NCI-H2081 treated with DMSO at 0.1 percent for 48 hours (cell line): ENCODE measurements at places on chromosomes 7 and 10.
A peak's percentile ranks its signal among the peaks of the same experiment; 100 is the strongest.

DNA sequence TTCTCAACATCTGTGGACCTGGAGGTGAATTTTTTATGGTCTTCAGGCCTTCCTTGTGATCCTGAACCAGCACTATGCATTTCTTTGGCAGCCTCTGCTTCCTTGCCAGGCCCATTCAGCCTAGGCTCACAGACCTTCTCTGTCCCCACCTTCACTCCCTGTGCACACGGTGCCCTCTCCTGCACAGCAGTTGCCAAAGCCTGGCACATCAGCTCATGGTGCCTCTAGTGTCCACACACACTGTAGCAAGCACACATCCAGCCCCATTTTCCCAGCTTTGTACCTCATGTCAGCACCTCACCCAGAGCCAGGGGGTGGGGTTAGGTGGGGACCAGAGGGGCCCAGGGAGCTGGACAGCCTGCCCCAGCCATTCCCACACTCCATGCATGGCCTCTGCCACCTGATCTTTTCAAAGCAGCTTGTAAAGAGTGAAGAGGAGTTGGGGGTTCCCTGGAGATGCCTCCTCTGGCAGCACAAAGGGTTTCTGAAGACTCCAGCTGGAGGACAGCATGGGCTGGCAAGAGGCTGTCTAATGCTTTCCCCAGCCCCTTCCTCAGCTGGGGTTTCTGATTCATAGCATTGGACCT, 57.9 kb upstream of the TMEM72 start:
- DNase-seq: no peak

DNA sequence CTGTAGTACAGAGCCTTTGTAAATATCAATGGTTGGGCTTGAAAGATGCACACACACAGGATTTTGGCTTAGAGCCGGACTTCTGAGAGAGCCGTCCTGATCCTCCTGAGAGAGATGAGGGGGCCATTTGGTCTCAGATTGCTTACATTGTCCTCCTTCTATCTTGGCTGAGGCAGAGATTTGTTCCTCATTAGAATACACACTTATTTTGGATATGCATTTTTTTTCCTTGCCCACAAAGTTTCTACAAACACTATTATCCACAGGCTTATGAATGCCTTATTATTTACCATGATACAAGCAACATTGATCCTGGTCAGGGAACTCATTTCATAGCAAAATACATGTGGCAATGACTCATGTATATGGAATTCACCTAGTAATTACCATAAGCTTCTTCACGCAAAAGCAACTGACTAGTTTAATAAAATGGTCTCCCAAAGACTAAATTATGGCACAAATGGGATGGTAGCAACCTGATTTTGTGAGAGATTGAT, 175.3 kb downstream of the MDFIC start:
- no peak for DNase-seq

- DNase-seq: no peak
Observed at GRCh38 chr10:117170244-117170643, 27.0 kb upstream of the KCNK18 start.

- DNase-seq: no peak
Observed at GRCh38 chr7:55207436-55208125, 157.6 kb upstream of the LANCL2 start.

DNA sequence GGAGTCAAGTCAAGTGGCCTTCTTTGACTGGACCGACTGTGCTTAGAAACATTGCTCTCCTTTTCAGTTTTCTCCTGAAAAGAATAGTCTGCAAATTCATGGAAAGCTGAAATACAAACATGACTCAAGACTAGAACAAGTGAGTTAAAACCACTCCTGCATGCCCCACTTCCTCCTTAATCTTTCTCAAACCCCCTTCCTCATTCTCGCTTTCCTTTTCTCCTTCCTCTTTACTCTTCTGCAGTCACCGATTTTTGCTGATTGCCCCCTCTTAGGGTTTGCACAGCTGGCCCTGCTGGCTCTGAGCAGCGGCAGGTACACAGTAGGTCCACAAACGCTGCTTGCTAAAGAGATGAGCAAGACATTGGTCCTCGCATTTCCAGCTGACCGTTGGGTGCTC, 34.8 kb upstream of the MKI67 start:
- DNase-seq: no peak

DNA sequence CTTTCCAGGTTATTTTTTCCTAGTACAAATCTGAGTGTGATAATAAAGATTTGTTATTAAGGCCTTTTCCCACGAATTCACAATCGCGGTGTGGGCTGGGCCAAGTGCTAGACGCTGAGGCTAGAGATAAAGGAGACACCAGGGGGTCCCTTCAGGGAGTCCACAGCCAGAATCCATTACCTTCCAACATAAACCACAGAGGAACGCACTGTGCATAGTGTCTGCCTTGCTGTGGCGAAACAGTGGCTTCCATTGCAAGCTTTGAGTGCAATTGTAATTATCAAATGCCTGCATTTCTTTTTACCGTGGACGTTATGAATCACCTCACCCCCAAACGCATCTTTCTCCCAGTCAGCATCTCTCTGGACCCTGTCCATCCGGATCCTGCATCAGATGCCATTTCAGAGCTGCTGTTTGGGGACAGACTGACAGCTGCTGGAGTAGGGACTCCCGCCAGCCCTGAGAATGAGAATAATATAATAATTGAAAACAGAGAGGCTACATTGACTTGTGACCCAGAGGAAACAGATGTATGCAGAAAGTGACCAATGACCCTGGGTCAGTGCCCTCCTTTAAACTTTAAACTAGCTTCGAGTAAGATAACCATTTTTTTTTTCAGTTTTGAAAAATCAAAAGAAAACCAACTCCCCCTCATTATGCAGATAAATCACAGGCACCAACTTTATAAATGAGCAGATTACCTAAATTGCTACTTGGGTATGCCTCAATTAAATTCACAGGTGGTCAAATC, 456.2 kb upstream of the NRP1 start:
- no peak for DNase-seq

- no peak for DNase-seq
Observed at GRCh38 chr7:1460821-1461645, 1.8 kb upstream of the MICALL2 start.

DNA sequence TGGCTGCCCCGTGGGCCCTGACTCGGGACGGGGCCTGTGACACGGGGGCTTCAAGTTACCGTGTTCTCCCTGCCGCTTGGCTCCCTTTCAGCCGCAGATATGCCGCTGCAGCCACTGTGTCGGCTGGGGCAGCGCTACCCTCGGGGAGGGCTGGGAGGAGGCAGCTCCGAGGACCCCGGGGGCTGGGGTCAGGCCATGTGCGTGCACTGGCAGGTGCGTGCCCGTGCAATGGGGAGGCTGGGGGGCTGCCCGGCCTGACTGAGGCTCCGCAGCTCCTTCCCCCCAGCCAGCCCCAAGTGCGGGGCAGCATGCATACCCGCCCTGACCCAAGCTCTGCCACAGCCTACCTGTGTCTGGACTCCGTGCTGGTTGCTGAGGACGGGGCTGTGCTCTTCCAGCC, 29.2 kb downstream of the KNDC1 start:
- DNase-seq: no peak

GRCh38 chr10:14751921-14752320, 22.8 kb downstream of the FAM107B start:
- no peak for DNase-seq

DNA sequence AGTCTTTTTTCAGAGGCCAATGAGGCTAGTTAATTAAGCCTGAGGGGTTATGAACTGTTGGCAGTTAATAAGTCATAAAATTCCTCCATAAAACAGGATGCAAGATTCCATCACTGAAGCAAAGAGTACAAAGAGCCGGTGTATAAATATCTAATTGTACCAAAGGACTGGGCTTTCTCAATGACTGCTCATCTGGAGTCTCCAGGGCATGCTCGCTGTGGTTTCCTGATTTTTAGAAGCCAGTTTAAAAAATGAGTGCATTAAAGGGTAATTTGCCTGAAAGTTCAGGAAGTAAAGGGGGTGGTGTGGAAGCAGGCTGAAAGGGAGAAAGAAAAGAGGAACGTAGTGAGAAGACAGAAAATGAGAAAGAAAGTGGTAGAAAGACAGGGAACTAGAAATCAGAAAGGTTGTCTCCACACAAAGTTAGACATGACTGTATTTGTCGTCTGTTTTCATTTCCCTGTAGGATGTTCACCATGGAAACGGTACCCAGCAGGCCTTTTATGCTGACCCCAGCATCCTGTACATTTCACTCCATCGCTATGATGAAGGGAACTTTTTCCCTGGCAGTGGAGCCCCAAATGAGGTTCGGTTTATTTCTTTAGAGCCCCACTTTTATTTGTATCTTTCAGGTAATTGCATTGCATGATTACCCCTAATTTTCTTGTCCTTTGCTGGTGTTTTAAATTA, 282.3 kb downstream of the TWIST1 start:
- no peak for DNase-seq

DNA sequence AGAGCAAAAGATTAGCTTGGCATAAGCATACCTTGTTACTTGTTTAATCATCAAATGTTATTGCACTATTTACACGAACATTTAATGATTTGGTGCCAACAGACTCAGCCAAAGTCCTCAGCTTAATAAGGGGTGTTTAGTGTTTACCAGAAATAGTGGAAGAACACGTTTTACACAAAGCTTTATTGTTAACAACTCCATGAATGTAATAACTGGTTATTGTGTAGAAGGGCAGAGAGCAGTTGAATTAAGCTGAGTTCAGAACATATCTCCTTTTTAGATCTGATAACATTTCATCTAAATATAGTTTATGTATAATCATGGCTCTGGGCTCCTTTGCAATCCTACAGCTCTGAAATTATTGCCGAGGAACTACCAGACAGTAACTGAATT, 99.1 kb downstream of the CABCOCO1 start:
- DNase-seq: peak; percentile 15

- DNase-seq: no peak
Observed at GRCh38 chr10:84352251-84352842, 24.0 kb downstream of the CCSER2 start.

GRCh38 chr7:95905167-95905566, 132.8 kb downstream of the DYNC1I1 start:
- DNase-seq: no peak

- no peak for DNase-seq
Observed at GRCh38 chr7:33745934-33746333, 159.4 kb upstream of the BMPER start.

DNA sequence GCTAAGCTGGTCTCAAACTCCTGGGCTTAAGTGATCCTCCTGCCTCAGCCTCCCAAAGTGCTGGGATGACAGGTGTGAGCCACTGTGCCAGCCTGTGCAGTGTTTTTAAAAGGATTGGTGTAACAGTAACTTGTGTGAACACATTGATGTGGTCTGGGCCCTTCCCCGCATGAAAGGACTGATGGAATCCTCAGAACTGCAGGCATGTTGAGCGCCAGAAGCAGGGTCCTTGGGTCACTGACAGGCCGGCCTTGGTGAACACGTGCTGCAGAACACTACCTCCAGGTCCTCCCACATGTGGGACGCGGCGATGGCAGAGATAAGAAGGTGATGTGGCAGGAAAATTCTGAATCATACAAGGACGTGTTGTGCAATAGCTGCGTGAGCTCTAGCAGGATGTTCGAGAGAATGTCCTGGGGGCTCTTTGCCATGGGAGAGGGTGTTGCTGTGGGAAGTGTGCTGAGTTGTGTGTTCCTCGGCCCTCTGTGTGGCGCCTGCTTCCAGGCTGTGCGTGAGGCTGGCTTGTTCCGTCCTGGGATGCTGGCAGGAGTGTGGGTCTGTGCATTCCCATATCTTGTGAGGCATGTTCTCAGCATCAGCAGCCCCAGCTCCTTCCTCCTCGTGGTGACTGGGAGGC, 68.2 kb downstream of the DNAJB6 start:
- DNase-seq: no peak

- no peak for DNase-seq
Observed at GRCh38 chr10:115093776-115094408, 727 bp downstream of the ATRNL1 start.
